Muscle of back (tissue), 13 donors: ENCODE measurements at places on chromosomes 1 and 21. TPM values are rescaled to one million over a fixed set of nuclear protein-coding genes. Genes with fewer than 3 reads are reported as not detected.

DNA sequence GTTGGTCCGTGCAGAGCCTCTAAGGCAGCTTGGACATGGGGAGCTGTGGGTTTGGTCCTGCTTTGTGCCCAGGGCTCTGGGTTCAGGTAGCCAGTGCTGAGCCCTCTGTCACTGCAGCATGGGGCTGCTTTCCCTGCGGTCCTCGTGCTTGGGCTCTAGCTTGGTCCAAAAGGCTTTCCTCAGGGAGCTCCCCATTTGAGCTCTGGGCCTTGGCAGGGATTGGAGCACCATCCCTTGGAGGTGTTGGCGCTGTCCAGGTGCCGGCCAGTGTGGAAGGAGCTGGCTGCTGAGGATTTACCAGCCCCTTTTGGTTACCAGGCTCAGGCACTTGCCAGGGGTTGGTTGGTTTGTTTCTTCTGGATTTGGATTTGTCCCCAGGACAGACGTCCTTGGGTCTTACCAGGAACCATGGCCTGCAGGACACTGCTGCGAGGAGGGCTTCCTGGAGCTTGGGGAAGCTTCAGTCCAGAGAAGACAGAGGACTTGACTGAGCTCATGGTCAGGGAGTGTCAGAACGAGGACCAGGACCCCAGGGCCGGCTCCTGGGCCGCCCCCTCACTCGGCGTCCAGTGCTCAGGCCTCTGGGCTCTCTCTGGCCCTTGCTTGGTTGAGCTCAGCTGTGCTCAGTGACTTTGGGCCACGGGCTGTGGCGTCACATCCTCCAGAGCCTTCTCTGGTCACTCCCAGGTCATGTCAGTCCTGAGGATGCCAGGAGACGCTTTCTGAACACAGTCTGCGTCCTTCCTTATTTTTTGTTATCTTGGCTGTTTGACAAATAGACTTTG lies 224.7 kb downstream of the CAMTA1 start:
- DNase-seq: no peak

DNA sequence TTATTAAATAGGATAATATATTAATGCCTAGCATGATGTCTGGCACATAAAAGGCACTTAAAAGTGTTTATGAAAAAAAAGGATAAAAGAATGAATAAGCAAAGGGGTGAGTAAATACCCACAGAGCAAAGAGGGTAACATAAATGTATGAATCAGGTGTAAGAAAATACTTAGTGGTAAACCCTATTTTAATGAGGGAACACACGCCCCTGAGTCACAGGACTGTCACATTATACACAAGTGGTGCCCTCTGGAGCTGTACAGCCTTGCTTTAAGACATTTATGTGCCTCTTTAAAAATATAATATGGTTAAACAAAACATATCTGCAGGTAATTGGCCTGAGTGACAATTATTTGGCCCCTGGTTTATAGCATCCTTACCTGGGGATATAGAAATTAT lies 78.1 kb upstream of the PTBP2 start:
- DNase-seq: no peak

GRCh38 chr1:32337855-32338636 lies 2.0 kb upstream of the MARCKSL1 start:
- no peak for DNase-seq

DNA sequence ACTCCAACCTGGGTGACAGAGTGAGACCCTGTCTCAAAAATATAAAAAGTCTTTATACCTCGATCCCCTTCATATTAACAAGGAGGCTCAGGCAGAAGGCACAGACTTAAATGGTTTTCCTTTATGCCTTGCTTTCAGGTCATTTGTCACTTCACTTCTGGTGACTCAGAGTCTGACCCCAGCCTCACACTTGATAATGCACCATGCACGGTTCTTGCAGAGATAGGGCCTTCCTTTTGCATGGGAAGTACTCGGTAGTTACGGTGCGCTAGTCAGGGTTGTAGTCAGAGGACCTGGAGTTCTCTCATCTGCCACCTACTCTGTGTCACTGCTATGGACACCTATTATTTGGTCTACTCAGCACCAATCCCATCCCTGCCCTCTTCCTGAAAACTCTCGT lies 43.6 kb upstream of the BMP8B start:
- no peak for DNase-seq

- peak; percentile 66 for DNase-seq
Measured at GRCh38 chr1:64476251-64476952, 6.5 kb downstream of the CACHD1 start.

DNA sequence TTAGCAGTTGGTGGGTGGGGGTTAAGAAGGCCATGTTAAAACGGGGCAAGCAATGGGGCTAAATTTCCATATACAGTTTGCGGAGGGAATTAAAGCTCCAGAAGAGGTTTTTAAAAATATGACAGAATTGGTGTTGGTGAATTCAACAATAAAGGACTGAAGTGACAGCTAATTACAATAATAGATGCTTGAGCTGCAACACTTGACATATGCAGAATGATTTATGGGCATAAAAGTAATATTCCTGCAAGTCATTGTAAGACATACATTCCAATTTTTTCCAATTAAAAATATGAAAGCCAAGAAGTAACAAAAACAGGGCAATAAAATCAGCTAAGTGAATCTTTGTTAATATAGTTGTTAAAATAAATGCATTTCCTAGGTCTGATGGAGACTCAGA lies 202.2 kb upstream of the MAP1LC3C start:
- no peak for DNase-seq

- DNase-seq: no peak
Measured at GRCh38 chr1:31434101-31434871, 21.3 kb downstream of the SERINC2 start.

Gene WNT9A
- 5.1 TPM for polyA plus RNA-seq

Gene FCGR3A
- polyA plus RNA-seq: 1.4 TPM

Gene TMEM240
- 1.7 TPM for polyA plus RNA-seq

Gene CASQ1
- 929 TPM for polyA plus RNA-seq

Gene CIART
- polyA plus RNA-seq: 3.2 TPM
